Posterior cingulate gyrus (tissue), 11 donors: ENCODE measurements at places on chromosomes 4 and X.

DNA sequence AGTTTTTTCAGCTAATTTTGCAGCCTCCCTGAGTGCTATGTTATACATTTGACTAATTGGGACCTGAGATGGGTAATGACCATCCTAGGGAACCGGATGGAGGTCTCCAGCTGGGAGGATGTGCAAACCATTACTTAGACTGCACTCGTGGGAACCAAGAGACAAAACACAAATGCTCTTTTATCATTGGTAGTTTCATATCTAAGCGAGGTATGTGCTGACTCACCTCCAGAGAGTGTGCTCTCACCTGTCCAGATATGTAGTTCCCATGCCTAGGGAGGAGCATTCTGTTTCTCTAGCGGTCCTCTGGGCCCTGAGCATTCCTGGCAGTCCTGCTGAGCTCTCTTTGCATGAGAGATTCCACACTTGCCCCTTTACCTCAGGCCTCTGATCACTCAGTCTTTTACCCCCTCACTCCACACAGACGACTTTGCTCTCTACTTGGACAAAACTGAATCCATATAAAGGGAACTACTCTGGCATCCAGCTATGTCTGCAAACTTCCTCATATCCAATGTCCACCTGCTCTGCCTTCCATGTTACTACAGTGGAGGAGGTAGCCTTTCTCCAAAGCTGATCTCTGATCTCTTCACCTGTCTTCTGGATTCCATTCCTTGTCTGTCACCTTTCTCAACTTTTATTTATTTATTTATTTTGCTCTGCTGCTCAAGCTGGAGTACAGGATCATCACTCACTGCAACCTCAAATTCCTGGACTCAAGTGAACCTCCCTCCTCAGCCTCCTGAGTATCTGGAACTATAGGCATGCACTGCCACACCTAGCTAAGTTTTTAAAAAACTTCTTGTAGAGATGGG, 88.4 kb downstream of the LRP2BP start:
- DNase-seq, result no peak

- no peak for DNase-seq
Measured at GRCh38 chr4:57243076-57243475, 132.9 kb upstream of the IGFBP7 start.

DNA sequence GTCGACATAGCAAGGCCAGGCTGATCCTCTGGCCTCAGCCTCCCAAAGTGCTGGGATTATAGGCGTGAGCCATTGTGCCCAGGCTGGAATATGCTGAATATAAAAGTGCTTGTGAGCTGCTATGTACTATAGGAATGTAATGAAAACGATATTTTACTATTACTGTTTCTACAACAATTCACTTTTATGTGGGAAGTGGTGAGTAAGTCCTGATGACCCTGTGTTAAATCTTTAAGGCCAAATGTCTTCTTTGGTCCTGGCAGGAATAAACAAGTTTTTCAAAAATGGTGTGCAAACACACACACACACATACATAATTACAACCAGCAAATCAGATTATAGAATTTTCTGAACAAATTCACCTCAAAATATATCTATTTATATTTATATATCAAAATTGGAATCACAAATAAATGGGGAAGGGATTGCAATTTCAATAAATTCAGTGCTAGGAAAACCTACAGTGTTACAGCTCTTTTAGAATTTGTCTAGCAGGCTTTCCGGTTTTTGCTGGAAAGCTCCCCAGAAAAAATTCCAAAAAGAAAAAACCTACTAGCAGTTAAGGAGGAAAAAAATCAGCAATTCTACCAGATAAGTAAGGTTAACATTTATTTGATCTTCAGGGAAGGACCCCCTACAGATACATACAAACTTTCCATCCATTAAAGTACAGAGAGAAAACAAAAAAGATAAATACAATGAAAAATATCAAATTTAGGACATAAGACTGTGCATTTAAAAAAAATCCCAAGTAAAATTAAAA, 17.9 kb downstream of the SMIM14 start:
- no peak for DNase-seq

GRCh38 chrX:68041110-68041509, 392.2 kb downstream of the OPHN1 start:
- DNase-seq, result no peak

DNA sequence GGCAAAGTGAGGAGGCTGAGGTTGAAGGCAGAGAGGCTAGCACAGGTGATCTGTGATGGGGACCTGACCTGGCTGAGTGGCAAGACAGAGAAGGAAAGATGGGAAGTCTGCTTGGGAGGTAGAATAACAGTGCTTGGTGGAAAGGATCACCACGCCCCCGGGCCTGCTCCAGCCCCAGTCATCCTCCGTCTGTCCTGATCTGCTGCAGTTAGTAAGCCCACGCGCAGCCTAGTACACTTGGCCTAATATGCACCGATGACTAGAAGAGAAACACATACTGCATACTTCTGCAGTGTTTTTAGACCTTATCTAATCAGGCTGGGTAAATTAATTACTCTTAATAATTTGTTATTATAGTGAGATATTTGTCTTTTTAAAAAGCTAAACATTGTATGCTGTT, 103.7 kb upstream of the KLF3 start:
- no peak for DNase-seq

DNA sequence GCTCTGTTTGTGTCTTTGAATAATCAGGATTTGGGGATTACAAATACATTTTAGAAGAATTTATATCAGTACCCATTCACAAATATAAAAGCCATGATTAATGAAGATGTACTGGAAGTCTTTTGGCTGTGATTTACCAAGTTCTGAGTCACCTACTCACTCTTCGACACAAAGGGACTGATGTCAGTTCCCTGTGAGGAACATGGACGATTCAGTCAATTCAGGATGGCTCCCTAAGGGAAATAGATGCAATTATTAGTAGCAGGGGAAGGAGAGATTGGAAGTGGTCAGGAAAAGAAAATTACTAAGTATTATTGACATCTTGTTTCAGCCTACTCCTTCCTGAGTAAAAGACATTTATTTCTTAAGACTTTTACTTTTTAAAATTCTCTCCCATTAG, 550.7 kb upstream of the SLIT2 start:
- DNase-seq, result no peak

DNA sequence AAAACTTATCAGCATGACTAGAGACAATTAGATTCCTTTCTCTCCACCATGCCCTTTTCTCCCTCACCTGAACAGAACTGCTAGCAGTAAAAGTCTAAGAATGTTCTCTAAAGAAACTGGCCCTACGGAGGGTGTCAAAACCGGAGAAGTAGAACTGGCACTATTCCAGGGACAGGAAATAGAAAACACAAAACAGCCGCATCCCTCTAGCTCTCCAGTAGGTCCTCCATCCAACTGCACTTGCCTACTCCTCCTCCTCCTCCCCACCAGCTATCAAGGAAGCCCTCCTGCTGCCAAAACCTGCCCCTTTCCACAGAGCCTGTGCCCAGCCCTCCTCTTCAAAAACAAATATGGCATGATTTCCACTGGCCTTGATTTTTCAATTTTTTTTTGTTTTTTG, 28.4 kb downstream of the FUNDC1 start:
- no peak for DNase-seq

GRCh38 chr4:80076681-80077080, 3.7 kb upstream of the ANTXR2 start:
- no peak for DNase-seq
